ENCODE measurements at places on chromosomes 7 and 10.

DNA sequence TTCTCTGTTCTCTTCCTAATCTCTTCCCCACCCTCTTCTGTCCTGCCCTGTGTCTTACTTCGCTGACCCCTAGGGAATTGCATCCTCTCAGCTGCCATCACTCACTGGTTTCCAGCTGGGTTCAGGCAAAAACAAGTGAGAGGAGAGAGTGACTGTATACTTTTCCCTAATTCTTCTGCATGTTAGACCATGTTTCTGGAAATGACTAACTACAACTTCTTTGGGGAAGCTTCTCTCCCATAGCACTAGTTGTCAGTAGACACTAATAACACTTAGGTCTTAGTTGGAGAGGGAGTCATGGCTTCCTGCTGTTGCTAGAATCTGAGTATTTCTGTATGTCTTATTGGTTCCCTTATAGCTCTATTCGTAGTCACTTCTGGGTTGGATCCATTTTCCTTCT is 299.0 kb upstream of the FZD1 start:
- no peak for DNase-seq

DNA sequence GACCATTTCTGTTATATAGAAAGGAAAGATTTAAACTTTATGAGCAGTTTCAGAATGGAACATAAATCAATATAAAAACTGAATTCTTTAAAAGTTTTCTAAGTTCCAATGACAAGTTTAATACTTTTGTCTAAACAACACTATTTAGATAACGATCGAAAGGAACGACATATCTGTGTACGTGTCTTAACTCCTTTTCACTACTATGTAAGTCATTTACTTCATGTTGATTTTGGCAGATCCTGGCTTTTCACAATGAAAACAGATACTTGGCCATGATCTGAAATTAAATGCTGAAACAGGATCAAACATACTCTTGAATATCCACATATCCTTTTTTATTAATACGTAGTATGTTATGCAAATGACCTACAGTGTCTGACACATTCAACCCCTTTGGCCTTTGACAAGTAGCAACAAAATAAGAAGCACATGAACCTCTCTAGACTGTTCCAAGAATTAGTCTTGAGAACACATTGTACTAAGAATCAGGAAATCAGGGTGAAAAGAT is 41.9 kb downstream of the RNLS start:
- DNase-seq = no peak

DNA sequence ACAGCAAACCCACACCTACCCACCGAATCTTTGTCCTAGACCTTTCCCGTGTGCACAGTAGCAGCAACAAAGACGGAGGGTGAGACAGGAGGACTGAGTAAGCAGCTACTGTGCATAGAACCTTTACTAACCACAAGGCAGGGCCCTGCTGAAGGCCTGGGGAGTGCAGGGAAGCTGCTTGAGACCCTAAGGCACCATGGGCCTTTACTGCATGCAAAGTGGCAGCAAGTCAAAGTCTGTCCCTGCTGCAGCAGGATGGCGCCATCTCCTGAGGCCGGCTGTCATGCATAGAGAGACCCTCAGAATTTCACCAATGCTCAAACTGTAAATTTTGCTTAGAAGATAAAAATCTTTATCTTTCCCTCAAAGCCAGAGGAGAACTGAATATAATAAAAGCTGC is 610.5 kb downstream of the ACTR3B start:
- no peak for DNase-seq

DNA sequence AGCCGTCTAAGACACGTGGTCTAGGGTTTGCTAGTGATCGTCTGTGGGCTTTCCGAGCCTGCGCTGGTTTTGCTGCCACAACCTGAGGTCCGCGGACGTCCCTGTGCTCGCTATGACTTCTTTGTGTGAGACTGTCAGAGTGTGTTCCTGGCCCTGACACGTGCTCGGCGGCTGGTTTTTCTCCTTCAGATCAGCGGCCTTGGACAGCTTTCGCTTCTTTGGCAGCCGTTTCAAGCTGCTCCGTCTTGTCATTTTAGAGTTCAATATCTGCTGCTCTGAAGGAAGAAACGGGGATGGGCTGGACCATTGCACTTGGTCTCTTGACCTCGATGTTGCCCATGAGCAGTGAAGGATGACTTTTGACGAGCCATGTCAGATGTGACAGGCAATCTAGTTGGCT is 147.3 kb downstream of the MGMT start:
- no peak for DNase-seq

DNA sequence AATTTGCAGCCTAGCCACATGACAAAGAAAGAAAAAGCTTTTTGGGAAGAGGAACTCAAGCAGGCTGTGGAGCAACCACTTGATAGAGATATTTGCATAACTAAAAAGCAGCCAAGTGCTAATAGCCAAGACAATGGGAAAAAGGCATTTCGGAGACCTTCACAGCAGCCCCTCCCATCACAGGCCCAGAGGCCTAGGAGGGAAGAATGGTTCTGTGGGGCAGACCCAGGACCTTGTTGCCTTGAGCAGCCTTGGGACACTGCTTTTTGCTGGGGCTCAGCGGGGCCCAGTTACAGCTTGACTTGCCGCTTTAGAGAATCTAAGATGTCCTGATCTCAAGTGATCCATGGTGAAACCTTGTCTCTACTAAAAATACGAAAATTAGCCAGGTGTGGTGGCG is 38.5 kb downstream of the FAM149B1 start:
- DNase-seq = no peak

DNA sequence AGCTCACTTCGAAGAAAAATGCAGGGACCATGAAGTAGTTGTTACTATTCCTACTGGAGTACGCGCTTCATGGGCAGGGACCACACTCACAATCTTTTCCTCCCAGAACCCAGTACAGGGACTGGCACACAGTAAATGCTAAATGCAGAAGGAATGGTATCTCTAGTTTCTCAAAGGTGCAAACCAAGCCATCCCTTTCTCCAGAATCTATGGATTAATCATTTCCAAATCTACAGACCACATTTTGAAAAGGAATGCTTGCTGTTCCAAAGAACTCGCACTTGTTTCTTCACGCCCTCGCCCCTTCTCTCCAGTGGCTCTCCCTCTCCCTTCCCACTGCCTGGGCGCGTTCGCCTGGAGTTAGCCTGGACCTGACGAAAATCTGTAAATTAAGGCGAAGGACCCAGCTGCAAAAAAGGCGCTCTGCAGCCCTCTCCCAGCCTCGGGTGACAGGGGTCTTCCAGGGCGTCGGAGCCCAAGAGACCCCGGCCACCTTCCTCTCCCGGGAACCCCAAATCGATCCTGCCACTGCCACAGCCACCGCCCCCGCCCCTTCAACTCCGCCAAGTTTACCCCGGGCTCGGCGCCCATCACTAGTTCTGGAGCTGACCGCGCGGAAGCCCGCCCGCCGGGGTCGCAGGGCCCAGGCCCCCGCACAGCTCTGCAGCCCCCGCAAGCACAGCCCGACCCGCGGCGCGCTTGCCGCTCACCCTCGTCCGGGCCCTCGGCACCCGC is 527 bp downstream of the PDIA4 start:
- DNase-seq = peak; percentile 33

- DNase-seq = no peak
These were observed 354.1 kb downstream of the TNS3 start for GRCh38 chr7:47227762-47228177.

DNA sequence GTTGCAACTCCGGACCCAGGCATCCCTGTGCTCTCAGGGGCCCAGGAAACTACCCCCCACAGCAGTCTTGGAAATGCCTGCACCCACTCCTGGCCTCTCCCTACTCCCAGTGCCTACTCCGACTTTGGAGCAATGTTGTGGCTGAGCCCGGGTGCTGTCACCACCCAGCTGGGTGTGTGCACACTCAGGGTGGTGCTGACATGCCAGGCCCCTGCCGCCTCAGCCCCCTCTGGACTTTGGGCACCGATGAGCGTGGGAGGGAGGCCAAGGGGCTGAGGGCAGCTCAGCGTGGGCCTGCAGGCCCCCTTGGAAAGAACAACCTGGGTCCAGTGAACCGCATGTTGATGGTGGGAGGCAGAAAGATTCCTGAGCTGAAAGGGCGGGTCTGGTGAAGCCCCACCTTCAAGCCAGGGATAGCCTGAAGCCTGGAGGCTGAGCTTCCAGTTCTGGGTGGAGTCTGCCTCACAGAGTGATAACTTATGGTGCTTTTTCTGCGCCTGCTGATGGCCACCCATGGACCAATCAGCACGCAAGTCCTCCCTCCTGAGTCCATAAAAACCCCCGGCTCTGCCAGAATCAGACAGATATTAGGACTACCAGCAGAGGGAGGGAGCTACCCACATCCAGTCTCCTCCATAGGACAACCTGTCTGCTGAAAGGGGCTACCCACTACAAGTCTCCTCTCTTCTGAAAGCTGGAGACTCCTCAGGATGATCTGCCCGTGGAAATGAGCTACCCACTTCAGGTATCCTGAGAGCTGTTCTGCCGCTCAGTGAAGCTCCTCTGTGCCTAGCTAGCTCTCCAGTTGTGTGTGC is 380.4 kb upstream of the SORCS1 start:
- DNase-seq = no peak

GRCh38 chr10:85917601-85918000 is 449.0 kb downstream of the GRID1 start:
- no peak for DNase-seq

DNA sequence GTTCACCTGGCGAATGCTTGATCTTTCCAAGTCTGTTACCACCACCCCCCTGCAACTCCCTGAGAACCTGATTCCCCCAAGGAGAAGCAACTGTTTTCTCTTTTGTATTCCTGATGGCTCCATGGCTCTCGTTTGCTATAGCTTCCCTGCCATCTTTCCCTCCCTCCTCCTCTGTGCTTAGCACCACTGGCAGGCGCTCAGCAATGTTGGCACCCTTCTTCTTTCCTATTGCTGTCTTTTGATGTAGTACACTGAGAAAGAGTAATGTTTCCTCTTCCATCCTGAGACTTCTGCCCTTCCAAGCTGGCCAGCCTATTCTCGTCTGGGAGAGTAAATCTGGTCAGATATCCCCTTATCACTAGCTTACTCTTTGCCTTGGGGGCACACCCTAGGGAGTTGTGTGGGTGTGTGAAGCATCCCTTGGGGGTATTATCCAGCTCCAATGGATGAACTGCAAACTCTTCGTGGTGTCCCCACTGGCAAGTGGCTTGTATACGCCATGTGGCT is 74.0 kb downstream of the BMPER start:
- DNase-seq = no peak

DNA sequence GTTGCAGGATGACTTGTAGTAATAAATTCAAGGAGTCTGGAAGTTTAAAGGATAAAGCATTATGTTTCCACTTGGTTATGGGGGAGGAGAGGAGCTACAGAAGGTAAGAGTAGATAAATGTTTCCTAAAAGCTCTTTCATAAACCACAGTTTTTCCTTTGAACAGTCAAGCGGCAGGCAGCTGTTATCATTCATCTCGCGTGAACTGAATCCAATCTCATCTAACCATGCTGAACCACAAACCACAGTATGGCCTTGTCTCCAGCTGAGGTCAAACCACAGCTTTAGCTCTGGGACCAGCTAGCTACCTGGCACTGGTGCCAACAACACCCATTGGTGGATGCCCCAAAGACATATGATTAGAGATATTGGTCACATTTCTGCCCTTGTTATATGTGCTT is 63.3 kb downstream of the NOC3L start:
- DNase-seq = peak; percentile 96

DNA sequence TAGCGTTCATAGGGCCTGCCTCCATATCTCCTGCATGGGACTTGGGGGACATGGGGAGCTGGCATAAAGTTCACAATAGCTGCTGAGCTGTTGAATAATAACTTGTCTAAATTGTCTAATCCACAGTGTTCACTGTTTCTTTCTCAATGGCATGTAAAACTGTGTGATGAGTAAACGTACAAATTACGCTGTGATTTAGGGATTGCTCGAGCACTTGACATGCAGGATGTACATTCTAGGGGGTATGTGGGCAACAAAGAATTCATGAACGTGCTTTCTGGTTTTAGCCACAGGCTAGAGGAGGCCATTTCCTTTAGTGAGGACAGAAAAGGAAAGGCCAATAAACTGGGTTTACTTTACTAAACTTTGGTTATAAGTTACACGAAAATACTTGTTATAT is 534.2 kb upstream of the ZWINT start:
- DNase-seq = no peak

DNA sequence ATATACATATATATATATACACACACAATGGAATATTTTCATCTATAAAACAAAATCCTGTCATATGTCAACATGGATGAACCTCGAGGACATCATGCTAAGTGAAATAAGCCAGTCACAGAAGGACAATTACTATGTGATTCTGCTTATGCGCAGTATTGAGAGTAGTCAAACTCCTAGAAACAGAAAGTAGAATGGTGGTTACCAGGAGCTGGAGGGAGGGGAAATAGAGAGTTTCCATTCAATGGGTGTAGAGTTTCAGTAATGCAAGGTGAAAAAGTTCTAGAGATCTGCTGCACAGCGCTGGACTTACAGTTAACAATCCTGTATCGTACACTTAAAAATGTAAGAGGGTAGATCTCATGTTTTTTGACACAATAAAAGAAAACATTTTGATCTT is 181.9 kb downstream of the CDCA7L start:
- no peak for DNase-seq

- peak; percentile 58 for DNase-seq
These were observed 51.2 kb upstream of the LAMB4 start for GRCh38 chr7:108181073-108181985.

- DNase-seq = no peak
These were observed 147.5 kb downstream of the DOCK4 start for GRCh38 chr7:112058686-112059085.

DNA sequence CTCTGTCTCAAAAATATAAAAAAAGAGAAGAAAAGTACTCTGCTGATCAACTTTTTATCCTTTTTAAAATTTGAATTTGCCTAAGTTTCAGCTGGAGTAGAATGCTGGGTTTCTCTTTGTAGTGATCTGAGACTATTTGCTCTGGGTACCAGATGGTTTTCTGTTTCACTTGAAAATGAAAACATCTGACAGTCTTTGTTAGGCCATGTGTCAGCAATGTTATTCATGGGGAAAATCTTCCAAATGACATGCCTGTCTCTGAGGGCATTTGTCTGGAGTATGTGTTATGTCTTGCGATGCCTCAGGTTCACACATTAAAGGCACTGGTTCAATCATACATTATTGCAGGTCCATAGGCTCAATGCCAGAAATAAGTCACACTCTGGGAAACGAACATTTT is 175.3 kb upstream of the TMEM229A start:
- DNase-seq = no peak

DNA sequence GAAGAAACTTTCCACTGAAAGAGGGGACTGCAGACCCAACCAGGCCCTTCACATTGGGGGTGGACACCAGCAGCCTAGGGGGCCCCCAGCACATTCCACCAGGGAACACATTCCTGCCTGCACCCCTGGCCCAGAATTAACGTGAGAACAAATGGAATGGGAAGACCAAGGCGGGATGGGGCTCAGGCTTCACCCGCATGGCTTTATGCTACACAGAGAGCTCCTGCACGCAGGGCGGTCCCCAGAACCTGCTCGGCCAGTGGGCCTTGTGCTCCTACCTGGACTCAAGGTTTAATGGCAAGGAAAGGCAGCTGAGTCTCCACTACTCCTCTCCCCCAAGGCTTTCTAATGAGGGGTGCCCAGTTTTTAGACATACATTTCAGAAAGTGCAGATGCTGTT is 146.3 kb upstream of the GPR26 start:
- no peak for DNase-seq

GRCh38 chr7:95794917-95795515 is 22.7 kb downstream of the DYNC1I1 start:
- peak; percentile 33 for DNase-seq

All from hematopoietic multipotent progenitor cell treated with erythropoietin and hydrocortisone succinate and interleukin-3 and kit ligand, for 8 days (in vitro differentiated cells).